CD4-positive, alpha-beta T cell treated with Interleukin-4 for 1 hour (primary cell): ENCODE measurements at places on chromosomes 6 and 20.

DNA sequence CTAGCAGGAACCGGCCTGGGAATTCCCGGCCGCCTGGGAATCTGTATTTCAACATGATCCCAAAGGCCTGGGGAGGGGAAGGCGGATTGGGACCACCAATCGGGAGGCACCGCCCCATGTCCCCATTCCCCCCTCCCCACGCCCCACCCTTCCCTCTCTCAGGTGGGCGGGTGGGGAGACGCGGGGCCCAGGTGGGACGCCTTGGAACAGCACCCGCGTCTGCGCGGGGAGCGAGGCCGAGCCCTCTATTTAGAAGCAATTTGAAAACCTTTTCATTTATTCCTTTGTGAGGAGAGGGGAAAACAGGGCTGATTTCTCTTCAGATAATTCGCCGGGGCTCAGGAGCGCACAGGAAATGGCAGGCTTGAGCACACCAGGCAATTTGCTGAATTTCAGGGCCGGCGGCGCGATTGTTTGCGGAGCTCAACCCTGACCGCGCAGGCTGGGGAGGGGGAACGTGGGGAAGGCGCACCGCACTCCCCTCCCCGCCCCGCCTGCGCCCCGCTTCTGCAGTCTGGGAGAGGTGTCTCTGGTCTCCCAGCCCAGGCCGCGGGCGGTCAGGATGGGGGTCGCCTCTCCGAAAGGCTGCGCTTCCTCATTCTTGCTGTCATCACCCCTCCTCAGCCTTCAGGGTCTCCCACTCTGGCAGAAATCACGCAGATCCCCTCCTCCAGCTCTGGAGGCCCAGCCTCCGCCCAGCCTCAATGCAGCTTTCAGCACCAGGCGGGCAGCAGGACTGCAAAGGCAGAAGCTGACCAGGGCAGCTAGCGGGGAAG lies 170.0 kb downstream of the GRM4 start:
- no peak for DNase-seq

DNA sequence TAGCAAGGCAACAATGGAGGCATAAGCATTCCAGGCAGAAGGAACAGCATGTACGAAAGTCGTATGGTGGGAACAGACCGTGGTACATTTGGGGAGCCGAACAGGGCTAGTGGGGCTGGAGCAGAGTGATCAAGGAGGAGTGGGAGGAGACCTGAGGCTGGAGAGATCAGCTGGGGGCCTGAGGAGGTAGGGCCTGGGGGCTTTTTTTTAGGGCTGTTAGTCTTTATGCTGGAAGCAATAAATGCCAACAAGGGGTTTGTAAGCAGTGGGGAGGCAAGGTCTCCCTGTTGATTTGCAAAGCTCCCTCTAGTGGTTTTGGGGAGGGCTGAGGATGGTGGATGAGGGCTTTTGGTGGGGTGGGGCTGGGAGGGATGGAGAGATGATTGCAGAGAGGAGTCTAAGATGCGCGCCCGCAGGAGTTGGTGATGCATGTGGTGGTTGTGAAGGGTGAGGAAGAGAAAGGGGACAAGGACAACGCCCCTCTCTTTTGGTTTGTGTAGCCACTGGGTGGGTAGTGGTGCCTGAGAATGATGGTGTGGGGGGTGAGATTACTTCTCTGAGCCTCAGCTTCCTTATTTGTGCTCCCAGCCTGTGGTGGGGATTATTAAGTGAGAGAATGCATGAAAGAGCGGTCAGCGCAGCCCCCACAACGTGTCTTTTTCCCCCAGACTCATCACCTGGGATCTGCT lies 74.1 kb upstream of the TOX2 start:
- DNase-seq: peak; percentile 39

DNA sequence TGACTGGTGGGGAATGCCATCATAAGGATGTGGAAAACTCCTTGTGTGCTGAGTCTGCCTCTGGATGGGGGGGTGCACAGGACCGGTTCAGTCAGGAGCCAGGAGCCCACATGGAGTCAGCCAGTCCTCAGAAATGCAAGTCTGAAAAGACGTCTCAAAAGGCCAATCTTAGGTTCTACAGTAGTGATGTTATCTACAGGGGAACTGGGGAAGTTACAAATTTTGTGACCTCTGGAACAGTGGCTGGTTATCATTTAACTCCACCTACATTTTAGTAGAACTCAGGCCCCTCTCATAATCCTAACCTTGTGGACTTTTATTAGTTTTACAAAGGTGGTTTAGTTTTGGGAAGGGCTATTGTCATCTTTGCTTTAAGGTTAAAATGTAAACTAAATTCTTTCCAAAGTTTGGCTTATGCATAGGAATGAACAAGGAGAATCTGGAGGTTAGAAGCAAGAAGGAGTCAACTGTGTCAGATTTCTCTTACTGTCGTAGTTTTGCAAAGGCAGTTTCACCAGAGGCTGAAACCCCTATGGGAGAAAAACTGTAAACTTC lies 13.7 kb upstream of the TBC1D22B start:
- no peak for DNase-seq

- DNase-seq: no peak
Measured at GRCh38 chr6:100678027-100678426, 203.1 kb downstream of the ASCC3 start.

GRCh38 chr6:29708432-29709179 lies 14.6 kb upstream of the HLA-F start:
- DNase-seq: peak; percentile 74
